Upper lobe of right lung (tissue), 1 donor: ENCODE measurements at places on chromosomes 11 and 22. TPM values are rescaled to one million over a fixed set of nuclear protein-coding genes. Genes with fewer than 3 reads are reported as not detected.

GRCh38 chr11:114236829-114237228 lies 59.4 kb upstream of the NNMT start:
- no peak for DNase-seq

DNA sequence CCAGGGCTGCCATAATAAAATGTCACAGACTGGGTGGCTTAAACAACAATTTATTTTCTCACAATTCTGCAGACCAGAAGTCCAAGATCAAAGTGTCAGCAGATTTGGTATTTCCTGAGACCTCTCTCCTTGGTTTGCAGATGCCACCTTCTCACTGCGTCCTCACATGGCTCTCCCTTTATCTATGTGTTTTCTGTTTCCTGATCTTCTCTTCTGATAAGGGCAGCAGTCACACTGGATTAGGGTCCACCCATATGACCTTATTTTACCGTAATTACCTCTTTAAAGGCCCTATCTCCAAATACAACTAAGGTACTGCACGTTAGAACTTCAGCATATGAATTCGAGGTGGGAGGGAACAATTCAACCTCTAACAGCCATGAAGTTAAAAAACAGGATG lies 238.9 kb upstream of the API5 start:
- DNase-seq: no peak

DNA sequence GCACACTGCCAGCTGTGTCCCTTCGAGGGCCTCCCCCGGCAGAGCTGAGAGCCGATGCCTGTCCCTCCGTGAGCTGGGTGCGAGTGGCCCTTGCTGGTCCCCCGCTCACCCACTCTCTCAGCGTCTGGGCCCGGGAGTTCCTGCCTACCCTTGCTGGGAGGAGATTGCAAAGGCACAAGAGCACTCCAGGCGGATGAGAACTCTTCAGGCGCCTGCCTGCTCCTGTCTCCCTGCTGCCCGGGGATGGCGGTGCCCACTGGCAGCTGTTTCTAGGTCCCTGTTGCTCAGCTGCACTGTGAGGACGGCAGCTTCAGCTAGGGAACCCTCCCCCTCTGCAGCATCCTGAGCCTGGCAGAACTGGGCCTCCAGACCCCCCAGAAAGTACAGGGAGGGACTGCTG lies 61.1 kb downstream of the FLRT1 start:
- DNase-seq: peak; percentile 83

DNA sequence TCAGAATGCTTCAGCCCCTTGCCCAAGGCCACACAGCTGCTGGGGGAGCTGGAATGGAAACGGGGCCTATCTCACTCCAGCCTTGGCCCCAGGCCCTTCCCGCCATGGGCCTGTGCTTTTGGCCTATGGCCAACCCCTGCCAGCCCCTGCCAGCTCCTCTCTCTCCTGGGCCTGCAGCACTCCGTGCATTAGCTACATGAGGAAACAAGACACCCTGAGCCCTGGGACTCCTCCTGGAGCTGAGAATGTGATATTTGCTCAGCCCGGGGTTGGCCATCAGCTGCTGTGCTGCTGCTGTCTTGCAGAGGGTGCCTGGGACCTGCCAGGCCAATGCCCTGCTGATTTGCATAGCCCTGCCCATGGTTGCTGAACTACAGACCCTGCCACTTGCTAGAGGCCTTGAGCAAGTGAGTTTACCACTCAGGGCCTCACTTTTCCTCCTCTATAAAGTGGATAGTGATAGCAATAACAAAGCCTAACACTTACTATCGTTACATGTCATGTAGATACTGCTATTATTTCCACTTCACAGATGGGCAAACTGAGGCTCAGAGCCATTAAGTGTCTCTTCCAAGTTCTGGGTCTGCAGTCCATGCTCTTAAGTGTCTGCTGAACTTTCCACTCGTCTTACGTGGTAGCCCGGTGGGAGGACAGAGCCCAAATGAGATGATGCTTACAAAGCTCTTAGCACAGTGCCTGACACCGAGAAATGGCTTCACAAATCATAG lies 99.6 kb downstream of the KIAA1671 start:
- DNase-seq: no peak

GRCh38 chr11:68509066-68509465 lies 48.5 kb downstream of the PPP6R3 start:
- no peak for DNase-seq

Gene MS4A3
- not detected for total RNA-seq

DNA sequence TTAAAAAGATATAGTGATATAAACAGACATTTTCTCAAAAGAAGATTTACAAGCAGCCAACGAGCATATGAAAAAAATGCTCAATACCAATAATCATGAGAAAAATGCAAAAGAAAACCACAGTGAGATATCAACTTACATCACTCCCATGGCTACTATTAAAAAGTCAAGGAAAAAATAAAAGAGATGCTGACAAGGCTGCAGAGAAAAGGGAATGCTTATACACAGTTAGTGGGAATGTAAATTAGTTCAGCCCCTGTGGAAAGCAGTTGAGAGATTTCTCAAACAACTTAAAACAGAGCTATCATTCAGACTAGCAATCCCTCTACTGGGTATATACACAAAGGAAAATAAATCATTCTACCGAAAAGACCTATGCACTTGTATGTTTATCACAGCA lies 97.1 kb upstream of the CARD18 start:
- DNase-seq: no peak

GRCh38 chr11:60625262-60625661 lies 74.2 kb upstream of the MS4A8 start:
- DNase-seq: no peak

DNA sequence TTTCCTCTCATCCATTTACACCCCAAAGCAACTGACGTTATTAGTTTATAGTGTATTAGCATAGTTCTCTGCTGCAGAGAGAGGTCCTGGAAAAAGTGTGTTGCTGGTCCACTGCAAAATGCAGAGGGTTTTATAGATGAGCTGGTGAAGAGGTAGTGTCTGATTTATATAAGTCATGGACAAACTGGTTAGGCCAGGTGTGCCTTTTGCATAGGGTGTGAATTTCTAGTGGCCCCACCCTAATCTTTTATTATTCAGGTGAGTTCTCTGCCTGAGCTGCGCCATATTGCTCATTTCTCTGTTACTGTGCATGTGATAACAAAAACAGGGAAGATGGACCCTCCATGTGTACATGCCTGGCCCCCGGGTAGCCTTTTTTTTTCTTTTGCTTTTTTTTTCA lies 43.1 kb upstream of the TRIM77 start:
- no peak for DNase-seq
